Activated T-helper 1 cell treated with anti-CD3 and anti-CD28 coated beads, Interleukin-12 subunit alpha, Interleukin-12 subunit beta, Interleukin-2, Interleukin-4 antibody, amounts not matched to agents 30 ng/mL and 10 ng/mL and 1 ng/mL, durations not matched to agents 14 hours and 24 hours and 36 hours (primary cell): ENCODE measurements at places on chromosomes 4 and X.

- no peak for DNase-seq
- H3K4me1 ChIP-seq: no peaks in the 10 kb centered on the region
- H3K27ac ChIP-seq: no peak overlapping the region
- H3K27me3 ChIP-seq: peaks cover 2% of the 10 kb centered on the region
- no peaks in the 10 kb centered on the region for H3K36me3 ChIP-seq
- no peak overlapping the region for H3K4me3 ChIP-seq
These were observed 30.2 kb upstream of the TENM3 start for GRCh38 chr4:182213004-182213403.

- H3K4me3 ChIP-seq: no peak overlapping the region
- no peaks in the 10 kb centered on the region for H3K36me3 ChIP-seq
- no peak for DNase-seq
- H3K4me1 ChIP-seq: no peaks in the 10 kb centered on the region
These were observed 78.0 kb downstream of the PHOX2B start for GRCh38 chr4:41670530-41670929.

DNA sequence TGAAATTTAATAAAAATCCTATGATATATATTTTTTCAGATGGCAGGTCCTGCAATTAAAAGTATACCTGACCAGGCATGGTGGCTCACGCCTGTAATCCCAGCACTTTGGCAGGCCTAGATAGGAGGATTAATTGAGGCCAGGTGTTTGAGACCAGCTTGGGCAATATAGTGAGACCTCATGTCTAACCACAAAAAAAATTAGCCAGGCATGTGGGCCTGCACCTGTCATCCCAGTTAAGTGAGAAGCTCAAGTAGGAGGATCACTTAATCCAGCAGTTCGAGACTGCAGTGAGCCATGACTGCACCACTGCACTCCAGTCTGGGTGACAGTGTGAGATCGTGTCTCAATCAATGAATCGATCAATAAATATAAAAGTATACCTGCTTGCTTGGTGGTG, 2.5 kb downstream of the OCIAD2 start:
- no peak overlapping the region for H3K27ac ChIP-seq
- no peak overlapping the region for H3K4me3 ChIP-seq
- H3K36me3 ChIP-seq: peaks cover 43% of the 10 kb centered on the region
- DNase-seq: no peak

- no peak overlapping the region for H3K4me3 ChIP-seq
- no peak for DNase-seq
- H3K27me3 ChIP-seq: peaks cover 2% of the 10 kb centered on the region
- H3K36me3 ChIP-seq: no peaks in the 10 kb centered on the region
These were observed 156.1 kb downstream of the FRAS1 start for GRCh38 chr4:78213218-78213617.

GRCh38 chr4:4836044-4836443, 23.4 kb upstream of the MSX1 start:
- DNase-seq: no peak
- H3K27me3 ChIP-seq: no peaks in the 10 kb centered on the region
- no peak overlapping the region for H3K27ac ChIP-seq
- H3K36me3 ChIP-seq: no peaks in the 10 kb centered on the region

DNA sequence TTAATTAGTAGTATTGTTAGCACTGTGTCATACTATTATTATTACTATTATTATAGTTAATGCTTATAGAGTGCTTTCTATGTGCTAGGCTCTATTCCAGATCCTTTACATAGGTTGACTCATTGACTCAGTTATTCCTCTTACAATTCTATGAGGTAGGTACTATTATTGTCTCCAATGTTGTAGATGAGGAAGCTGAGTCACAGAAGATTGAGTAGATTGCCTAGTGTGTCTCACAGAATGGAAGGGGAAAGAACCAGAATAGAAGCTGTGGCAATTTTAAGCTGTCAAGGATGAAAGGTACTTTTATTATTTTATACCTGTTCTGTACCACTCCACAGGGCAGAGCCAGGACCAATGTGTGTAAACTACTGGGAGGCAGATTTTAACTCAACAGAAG, 1.9 kb upstream of the TCEAL1 start:
- H3K36me3 ChIP-seq: peaks cover 1% of the 10 kb centered on the region
- peaks cover 16% of the 10 kb centered on the region for H3K4me1 ChIP-seq
- H3K4me3 ChIP-seq: no peak overlapping the region
- no peak overlapping the region for H3K27ac ChIP-seq
- DNase-seq: no peak

DNA sequence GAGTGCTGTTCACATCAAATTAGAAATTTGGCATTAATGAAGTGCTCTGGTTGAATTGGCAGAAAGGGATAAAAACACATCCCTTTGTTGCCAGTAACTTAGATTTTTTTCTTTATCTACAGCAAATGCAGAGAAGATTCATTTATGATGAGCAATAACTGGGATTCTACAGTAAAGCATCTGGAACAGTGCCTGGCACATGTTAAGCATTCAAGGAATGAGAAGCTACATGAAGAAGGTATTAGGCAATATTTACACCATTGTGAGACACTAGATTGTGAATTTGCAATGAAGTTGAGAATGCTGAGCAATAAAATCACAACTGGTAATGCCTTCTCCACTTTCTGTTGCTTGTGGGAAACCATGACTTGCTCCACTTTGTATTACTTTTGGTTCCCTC, 33.5 kb downstream of the PCDH19 start:
- no peaks in the 10 kb centered on the region for H3K4me1 ChIP-seq
- no peak overlapping the region for H3K4me3 ChIP-seq
- no peaks in the 10 kb centered on the region for H3K36me3 ChIP-seq
- peaks cover 2% of the 10 kb centered on the region for H3K27me3 ChIP-seq
- H3K27ac ChIP-seq: no peak overlapping the region
- no peak for DNase-seq

DNA sequence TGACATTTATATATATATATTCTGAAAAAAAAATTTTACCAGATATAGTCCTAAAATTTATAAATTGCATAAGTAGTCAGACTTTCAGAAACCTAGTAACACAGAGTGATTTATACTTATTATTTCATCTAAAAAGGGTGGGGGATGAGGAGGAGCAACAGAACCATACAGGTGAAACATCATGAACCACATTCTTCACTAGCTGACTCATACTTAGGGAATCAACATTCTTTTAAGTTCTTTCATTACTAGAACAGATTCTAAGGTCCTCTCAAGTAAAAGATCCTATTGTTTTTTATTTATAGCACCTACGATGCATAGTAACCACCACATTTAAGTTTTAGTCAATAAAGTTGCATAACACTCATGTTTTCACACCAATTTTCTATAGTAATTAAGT, 166.1 kb downstream of the LRBA start:
- no peaks in the 10 kb centered on the region for H3K27me3 ChIP-seq
- no peak for DNase-seq
- no peak overlapping the region for H3K4me3 ChIP-seq
- H3K36me3 ChIP-seq: peaks cover 43% of the 10 kb centered on the region

DNA sequence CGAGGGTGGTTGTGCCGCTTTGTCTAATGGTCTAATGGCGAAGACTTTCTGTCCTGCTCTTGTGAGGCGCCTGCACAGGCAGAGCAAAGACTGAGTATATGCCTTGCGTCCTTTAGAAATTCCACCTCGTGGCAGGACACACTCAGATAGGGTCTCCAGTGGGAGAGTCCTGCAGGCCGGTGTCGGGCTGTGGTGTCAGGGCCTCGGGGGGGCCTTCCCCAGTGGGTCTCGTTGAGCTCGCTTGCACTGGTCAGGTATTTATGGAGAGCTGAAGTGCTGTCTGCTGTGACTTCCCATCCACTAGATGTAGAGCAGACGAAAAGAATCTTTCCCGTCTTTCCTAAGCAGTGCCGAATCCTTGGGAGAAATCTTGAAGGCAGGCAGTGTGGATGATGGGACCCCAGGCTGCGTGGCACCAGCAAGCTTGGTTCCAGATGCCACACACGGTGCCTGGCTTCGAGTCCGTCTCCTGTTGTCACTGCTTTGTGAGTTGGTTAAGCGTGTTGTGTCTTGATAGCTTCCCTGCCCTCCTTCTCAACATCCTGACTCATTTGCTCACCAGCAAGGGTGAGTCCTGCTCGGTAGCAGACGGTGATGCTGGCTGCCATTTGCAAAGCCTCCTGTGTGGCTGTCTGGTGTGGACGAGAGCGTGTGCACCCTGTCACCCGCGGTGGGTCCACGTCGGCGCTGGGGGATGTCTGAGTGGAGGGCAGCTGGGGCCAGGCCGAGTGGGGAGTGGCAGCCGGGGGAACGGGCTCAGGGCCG, 20.5 kb downstream of the MAEA start:
- peaks cover 34% of the 10 kb centered on the region for H3K36me3 ChIP-seq
- no peak for DNase-seq
- peaks cover 49% of the 10 kb centered on the region for H3K4me1 ChIP-seq
- H3K27ac ChIP-seq: no peak overlapping the region
- H3K27me3 ChIP-seq: no peaks in the 10 kb centered on the region

- H3K36me3 ChIP-seq: no peaks in the 10 kb centered on the region
- no peak for DNase-seq
- peaks cover 1% of the 10 kb centered on the region for H3K27me3 ChIP-seq
- H3K4me1 ChIP-seq: no peaks in the 10 kb centered on the region
- H3K4me3 ChIP-seq: no peak overlapping the region
These were observed 322.5 kb downstream of the HS3ST1 start for GRCh38 chr4:11106190-11106589.

- no peaks in the 10 kb centered on the region for H3K27me3 ChIP-seq
- H3K4me1 ChIP-seq: no peaks in the 10 kb centered on the region
These were observed 393.5 kb upstream of the PITX2 start for GRCh38 chr4:111016416-111016815.

- H3K4me3 ChIP-seq: no peak overlapping the region
- no peak for DNase-seq
These were observed 58.2 kb downstream of the CD38 start for GRCh38 chr4:15836362-15836761.
